ENCODE measurements at places on chromosomes 6 and 20.

DNA sequence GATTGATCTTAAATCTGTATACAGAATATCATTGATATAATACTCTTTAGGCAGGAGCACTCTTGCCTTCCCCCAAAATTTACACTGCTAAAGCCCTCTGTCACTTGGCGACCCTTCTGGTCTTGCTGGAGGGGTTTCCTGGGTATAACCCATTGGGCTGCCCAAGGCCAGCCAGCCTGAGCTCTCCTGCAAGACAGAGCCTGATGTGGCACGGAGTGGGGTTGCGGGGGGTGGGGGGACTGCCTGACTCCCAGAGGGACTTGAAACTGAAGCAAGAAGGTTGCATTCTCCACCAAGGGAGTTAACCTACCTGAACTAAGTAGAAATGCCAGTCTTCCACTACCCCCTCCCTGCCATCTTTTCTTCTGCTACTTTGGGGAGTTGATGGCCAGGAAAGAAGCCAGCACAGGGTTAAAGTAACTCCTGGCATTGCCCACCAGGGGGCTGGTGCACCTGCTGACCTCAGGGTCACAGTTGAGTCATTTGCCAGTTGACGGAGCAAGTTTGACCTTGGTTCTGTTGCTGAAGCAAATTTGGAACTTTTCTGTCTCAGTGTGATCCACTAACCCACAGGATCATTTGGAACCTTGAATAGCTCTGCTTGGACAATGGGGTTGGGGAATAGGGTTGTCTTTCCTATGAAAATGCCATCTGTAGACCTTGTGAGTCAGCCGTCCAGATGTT, 79.4 kb downstream of the ASXL1 start:
- no peak for DNase-seq

DNA sequence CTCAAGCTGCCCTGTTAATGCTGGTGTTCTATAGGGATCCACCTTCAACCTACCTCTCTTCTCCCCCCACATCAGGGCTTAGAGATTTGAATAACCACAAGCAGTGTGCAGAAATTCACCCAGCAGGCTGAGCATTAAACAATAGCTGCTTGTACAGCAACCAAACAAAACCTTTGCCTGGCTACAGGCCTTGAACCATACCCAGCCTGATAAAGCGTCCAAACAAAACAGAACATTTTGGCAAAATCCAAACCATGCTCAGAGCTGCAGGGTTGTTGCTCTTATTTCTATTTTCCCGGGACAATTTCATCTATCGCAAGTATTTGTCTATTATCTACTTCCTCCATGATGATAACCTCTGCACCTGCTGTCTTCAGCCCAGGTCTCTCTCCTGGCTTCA, 142.3 kb downstream of the UNC5CL start:
- no peak for DNase-seq

DNA sequence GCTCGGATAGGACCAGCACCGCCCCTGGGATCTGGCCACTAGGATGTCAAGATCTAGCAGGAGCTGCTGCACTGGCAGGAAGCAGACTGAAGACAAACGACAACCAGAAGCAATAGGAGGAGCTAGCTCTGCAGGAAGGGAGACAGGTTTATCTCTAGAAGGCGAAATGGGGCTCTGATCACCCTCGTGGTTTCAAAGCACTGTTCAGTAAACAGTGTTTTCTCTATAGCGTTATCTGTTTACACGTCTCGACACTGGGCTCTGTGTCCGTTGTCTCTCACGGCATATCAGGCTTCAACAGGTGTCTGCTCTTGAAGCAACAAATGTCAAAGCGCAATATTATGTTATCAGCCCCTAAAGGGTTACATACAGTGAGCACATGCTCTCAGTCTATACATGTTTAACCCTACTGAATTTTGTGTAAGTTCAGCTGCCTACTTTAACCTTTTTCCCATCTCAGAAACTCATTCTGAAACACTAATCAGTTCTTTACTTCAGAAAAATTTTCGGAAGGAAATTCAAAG, 23.8 kb downstream of the TMEM14B start:
- DNase-seq = no peak

DNA sequence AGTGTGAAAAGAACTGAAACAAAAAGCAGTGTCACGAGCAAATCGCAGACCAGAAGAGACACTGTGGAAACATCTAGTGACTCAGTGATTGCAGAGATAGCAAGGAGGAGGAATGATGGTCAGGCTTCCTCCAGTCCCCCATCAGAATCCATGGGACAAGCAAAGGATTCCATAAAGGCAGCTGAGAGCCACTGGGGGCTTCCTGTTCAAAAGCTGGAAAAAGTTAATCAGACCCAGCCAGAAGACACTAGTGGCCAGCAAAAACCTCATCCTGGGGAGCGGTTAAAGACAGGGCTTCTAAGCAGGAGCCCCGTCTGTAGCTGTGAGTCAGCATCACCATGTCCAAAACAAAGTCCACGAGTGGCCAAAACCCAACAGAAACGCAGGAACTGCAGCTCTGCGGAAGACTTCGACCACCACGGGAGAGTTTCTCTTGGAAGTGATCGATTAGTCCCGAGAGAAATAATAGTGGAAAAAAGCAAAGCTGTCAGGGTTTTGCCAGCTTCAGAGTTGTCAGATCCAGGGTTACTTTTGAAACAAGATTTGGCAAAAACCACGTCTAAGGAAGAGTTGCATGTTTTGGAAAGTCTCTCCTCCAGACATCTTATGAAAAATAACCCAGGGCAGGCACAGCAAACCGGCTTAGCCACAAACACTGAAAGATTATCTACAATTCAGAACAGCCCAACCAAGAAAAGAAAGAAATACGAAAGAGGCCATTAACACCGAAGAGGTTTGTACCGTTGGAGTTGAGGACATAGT, 51.0 kb downstream of the JAG1 start:
- DNase-seq = no peak

- DNase-seq = no peak
Observed at GRCh38 chr20:5315807-5316187, 957 bp downstream of the PROKR2 start.

- no peak for DNase-seq
Observed at GRCh38 chr6:26158076-26158580, 70.9 kb downstream of the HFE start.

DNA sequence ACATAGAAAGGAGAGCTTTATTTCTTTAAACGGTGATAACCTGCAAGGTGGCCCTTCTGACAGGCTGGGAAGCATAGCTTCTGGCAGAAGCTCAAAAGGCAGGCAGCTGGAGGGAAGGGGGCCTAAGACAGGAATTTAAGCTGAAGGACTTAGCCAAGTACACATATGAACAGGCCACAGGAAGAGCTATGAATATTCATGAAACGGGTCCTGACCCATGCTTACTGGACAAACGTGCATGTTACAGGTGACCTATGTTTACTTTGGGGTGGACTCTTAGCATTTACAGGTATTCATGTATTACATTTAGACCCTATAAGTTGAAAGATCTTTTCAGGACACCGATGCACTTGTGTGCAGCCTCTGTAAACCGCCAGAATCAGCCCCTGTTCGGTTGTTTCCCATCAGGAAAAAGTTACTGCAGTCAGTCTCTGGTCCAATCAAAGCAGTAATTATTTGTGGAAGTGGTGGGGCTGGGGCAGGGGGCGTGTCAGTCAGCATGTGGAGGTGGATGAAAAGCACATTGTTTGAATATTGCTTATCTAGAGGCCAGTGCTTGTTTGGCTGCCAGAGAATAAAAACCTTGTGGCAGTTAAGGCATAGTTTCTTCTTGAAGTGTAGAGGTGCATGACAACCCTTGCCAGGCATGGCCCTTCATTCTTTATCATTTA, 2.9 kb upstream of the GZF1 start:
- no peak for DNase-seq

- DNase-seq = peak; percentile 11
Observed at GRCh38 chr6:99467509-99468106, 42.5 kb upstream of the PNISR start.

GRCh38 chr6:36938536-36938935, 16.0 kb upstream of the PI16 start:
- DNase-seq = no peak

- peak; percentile 45 for DNase-seq
Observed at GRCh38 chr6:141464490-141464889, 668.2 kb upstream of the GJE1 start.

All from umbilical cord (tissue), 2 donors.